ENCODE measurements at places on chromosomes 13 and 19.
A peak's percentile ranks its signal among the peaks of the same experiment; 100 is the strongest.

DNA sequence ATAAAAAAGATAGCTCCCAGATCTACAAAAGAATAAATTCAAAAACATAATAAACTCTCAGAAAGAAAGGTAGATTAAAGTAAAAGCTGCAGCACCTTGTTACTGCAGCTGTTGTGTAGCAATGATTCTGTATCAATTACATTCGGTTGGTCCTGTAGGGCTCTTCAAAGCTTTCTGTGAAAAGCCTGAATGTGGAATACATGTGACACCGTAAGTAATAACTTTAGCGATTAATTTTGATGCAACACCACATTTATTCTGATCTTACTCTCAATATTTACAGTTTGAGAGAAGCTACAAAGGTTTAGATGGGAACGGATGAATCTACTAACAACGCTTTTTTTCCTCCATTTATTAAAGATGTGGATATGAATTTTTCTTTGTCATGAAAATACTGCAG is 279.2 kb downstream of the DACH1 start:
- no peak for DNase-seq

- no peak for DNase-seq
These were observed 6.3 kb downstream of the ARHGAP33 start for GRCh38 chr19:35781650-35782049.

DNA sequence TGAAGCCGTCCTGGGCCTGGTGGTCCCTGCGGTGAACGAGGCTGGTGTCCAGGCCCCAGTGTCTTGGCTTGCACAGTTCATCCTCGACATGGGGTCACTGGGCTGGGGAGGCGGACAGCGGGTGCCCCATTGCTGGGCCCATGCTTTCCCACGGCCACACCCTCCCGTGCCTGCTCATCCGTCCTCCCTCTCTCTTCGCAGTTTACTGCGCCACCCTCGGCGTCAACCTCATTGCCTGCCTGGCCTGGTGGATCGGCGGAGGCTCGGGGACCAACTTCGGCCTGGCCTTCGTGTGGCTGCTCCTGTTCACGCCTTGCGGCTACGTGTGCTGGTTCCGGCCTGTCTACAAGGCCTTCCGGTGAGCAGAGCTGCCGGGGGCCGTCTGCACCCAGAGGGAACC is 12.7 kb downstream of the ADAT3 start:
- DNase-seq = no peak

GRCh38 chr13:110834572-110834971 is 80.3 kb downstream of the ANKRD10 start:
- DNase-seq = no peak

- DNase-seq = no peak
These were observed 23.7 kb downstream of the CUL4A start for GRCh38 chr13:113233101-113233500.

DNA sequence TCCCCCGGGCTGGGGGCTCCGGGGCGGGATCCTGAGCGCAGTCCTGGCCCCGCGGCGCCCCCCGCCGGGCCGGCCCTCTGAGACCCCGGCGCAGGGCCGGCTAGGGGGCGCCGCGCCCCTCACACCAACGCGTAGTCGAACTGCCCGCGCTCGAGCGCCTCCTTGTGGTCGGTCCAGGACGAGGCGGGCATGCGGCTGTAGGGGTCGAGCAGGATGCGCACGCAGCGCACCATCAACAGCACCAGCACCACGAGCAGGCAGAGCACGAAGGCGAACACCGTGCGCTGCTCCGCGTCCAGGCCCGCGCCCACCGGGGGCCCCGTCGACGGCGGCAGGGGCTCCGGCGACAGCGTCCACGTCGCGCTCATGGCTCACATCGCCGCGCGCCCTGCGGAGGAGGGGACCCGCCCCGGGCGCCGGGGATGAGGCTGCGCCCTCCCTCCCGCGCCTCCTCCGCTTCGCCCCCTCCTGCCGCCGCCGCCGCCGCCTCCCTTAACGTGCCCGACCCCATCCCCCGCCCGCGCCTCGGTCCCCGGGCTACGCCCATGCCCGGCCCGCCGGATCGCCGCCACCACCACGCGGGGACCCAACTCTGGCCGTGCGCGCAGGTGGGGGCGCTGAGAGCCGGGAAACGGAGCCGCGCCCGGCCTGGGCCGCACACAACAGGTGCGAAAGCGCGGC is 624 bp downstream of the CTXN1 start:
- peak; percentile 81 for DNase-seq

GRCh38 chr19:52391135-52391534 is 6.5 kb upstream of the ZNF528 start:
- DNase-seq = no peak

DNA sequence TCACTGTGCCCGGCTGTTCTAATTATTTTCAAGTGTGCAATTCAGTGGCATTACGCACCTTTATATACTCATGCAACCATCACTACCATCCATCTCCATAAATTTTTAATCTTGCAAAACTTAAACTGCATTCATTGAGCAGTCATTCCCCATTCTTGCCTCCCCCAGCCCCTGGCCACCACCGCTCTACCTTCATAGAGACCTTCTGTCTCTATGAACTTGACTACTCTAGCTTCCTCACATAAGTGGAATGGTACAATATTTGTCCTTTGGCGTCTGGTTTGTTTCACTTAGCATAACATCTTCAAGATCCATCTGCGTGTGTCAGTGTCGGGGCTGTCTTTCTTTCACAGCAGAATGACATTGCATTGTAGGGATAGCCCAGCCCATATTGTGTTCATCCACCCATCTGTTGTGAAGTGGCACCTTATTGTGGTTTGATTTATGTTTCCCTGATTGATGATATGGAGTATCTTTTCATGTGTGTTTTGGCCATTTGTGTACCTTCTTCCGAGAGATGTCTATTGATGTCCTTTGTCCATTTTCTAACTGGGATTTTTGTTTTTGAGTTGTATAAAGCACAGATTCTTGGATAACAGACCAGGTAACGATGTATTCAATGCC is 64.8 kb upstream of the FLT1 start:
- no peak for DNase-seq

DNA sequence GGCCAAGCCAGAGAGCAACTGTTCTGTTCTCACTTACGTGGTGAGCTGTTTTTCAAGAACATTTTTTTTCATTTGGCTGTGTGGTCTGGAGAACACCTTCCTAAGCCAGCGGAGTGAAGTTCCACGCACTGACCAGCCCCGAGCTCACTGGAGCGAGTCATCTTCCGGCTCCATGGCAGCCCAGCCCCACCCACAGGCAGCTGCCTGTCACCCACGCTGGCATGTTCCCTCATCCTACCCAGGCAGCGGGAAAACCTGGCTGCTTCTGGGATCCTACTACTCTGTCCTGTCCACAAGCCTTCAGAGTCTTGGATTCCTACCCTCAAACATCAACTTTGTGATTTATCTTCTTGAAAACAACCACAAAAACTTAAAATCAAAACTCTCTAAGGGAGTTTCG is 76.2 kb downstream of the GGACT start:
- no peak for DNase-seq

DNA sequence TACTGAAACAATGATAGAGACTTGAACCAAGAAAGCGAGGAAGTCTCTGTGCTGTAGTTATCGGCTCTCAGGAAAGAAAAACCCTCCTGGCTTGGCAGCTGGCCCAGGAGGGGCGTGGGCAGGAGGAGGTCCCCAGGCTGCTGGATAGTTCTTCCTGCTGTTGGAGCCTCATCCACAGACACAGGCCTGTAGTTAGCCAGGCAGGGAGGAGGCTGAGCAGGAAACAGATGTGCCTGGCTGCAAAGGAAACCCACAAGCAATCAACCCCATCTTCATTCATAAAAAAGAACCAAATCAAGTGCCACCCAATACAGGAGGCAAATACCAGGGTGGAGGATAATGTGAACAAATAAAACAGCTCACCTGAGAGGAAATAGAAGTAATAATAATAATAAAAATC is 86.2 kb downstream of the IRS2 start:
- no peak for DNase-seq

- DNase-seq = no peak
These were observed 43.3 kb downstream of the FLT1 start for GRCh38 chr13:28451482-28452217.

GRCh38 chr13:109145631-109146030 is 516.2 kb downstream of the MYO16 start:
- no peak for DNase-seq

DNA sequence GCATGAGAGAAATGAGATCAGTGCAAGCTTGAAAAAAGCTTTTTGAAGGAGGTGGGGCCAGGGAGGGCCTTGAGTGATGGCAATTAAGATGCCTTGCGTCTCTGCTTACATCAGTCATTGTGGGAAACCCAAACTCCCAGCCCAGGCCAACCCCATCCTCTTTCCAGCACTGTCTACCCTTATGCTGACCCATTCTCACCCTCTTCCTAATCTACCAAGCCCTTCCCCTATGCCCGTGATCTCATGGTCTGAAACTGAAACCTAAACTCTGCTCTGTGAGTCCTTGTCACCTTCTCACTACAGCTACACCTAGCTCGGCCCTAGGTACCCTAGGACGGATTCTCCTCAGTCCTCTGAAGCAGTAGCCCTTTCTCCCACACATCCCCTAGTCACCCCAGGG is 36.0 kb upstream of the SERP2 start:
- DNase-seq = no peak

DNA sequence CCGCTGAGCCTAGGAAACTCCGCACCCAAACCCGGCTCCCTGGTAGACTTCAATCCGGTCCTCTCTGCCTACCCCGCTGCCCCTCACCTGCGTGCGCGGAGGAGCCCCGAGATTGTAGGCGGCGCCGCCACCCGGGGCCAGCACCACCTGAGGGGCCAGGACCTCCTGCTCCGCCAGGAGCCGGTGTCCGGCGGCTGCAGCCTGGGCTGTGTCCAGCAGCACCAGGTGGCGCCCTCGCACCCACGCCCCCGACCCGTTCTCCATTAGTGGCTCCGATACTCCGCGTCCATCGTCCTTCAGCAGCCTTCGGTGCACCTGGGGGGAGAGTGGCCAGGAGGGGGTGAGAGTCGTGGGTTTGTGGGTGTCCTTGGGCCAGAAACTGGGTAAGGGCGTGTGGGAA is 18.5 kb downstream of the MAN2B1 start:
- DNase-seq = no peak

GRCh38 chr19:8965887-8966286 is 44.3 kb downstream of the MUC16 start:
- no peak for DNase-seq

GRCh38 chr19:5263615-5264014 is 77.0 kb downstream of the PTPRS start:
- no peak for DNase-seq

- no peak for DNase-seq
These were observed 4.4 kb downstream of the PLEKHJ1 start for GRCh38 chr19:2231621-2232221.

GRCh38 chr13:36344886-36345437 is 1.2 kb downstream of the SPART start:
- no peak for DNase-seq

GRCh38 chr13:81139987-81140386 is 799.1 kb upstream of the SPRY2 start:
- DNase-seq = no peak

DNA sequence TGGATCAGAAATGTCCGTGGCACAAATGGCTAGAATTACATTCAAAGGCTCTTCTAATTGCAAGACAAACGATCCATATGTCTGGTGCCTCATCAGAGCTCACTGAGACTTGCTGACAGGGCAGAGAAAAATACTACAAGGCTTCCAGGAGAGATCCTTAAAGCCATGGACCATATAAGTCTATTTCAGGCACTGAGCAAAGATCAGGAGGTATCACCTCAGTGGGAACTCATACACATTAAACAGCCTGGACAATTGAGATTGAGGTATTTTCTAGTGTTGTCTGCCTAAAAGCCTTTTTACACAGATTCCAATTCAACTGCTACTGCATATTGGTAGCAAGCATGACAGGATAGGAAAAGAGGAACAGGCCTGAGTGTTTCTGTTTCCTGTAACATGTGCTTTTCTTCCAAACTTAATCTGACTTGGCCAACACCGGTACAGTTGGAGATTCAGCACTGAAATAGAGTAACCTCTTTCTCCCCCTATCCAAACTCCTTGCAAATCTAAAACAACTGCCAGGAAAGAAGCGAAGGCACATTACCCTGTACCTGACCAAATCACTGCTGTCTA is 65.9 kb downstream of the SERP2 start:
- DNase-seq = no peak

GRCh38 chr13:99288089-99288488 is 19.1 kb downstream of the GPR183 start:
- DNase-seq = peak; percentile 32

- DNase-seq = no peak
These were observed 78.7 kb upstream of the GPC6 start for GRCh38 chr13:93147946-93148345.

DNA sequence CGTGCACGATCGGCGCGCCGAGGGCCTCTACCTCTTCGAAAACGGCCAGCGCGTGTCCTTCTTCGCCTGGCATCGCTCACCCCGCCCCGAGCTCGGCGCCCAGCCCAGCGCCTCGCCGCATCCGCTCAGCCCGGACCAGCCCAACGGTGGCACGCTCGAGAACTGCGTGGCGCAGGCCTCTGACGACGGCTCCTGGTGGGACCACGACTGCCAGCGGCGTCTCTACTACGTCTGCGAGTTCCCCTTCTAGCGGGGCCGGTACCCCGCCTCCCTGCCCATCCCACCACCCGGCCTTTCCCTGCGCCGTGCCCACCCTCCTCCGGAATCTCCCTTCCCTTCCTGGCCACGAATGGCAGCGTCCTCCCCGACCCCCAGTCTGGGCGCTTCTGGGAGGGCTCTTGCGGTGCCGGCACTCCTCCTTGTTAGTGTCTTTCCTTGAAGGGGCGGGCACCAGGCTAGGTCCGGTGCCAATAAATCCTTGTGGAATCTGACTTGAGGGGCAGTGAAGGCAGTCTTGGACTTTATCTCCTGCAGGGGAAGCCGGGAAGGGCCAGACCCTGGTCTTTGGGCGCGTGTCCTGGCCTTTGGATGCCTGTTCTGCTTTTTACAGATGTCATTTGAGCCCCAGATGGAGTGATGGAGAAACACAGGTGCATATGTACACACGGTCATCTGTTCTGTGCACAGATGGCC is 2.2 kb downstream of the CLEC11A start:
- DNase-seq = no peak

DNA sequence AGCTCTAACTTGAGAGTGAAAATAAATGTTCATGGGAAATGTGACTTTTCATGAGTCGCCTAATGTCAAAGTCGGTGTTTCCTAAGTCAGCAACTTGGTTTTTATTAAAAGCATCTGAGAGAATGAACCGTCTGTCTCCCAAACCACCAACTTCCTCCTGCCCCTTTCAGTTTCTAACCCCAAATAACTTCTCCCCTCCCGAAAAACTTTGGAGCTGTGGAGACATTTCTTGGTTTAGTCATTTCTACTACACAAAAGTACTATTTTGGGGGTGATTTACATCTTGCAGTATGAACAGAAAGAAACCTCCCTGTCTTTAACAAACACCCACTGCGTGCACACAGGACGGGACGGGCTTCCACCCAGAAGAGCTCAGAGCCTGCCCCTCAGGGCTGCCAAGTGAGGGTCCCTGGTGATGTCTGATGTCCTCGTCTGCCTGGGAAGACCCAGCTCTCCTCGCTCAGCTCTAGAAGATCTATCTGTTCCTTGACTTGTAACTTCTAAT is 65.0 kb downstream of the RASA3 start:
- peak; percentile 40 for DNase-seq

- no peak for DNase-seq
These were observed 83.2 kb downstream of the CCNA1 start for GRCh38 chr13:36515466-36515865.
